ENCODE measurements at places on chromosomes 5 and 9.

DNA sequence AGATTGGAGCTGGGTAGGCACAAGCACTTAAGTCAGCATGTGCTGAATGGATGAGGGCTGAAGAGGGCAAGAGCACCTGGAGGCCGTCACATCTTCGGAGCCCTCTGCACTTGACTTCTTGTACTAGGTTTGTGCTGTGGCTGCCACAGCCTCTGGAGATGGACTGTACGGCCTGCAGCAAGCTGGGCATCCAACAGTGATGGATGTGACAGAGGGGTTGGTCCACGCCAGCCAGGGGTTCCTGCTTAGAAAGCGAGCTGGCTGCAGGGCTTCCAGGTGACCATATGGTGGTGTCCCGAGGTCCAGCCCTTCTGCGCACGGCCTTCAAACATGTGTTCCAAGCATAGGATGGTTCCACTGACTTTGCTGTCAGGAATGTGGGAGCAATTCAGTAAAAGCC is 65.1 kb upstream of the PHYKPL start:
- DNase-seq, result no peak

GRCh38 chr9:87441251-87441650 is 56.4 kb upstream of the DAPK1 start:
- DNase-seq, result no peak

- DNase-seq, result peak; percentile 91
Observed at GRCh38 chr5:75236322-75237316, at the start of gene ANKRD31. ANKRD31 (minus strand) TSS chr5:75236878; CDS start chr5:75236686, 192 bp downstream.

GRCh38 chr9:41229408-41230401 is 40.6 kb upstream of the ZNG1F start:
- peak; percentile 28 for DNase-seq

DNA sequence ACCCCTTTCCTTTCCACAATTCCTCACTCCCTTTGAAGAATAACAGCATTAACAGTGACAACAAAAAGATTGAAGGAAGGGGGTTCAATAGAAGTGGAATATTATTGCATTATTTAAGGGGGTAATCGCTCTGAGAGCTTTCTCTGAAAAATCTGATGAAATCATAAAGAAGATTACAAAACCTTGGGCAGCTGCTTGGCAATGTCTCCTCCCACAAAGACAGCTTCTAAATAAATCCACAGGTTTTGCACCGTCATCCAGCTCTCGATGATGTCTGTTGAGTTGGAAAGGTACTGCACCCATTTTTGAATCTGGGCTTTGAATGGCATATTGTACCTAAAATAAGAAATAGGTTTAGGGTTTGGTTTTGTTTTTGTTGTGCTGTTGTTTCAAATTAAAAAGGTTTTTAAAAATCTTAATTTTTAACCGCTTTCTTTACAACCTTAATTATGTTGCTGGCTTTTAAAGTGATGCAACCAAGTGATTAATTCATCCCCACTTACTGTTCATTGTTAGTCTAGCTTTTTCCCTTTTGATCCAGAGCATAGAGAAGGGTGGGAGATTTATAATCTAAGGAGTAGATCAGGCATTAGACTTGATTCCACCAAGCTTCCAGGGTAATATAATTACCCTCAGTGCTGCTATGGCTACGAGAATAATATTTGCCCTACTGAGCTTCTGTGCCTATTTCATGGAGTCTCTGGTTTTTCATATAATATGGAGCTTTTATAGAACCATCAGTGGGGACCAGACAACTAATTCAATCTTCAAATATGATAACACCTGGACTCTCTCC is 85.0 kb downstream of the DNAH5 start:
- no peak for DNase-seq

DNA sequence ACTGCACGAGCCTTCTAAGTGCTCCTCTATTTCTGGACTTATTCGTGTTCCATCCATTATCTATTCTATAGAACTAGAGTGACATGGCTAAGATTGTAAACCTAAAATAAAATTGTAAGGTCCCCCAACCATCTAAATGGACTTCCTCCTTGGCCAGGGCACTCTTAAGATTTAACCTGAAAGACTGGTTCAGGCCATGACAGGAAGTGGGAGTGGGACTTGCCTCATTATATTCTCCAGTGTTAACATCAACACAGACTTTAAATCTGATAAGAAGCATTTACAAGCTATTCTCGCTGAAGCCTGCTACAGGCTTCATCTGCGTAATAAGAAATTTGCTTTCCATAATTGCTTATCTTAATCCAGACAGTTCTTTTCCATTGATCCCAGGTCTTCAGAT is 117.0 kb downstream of the SSBP2 start:
- no peak for DNase-seq

GRCh38 chr5:169875091-169875728 is 105.1 kb downstream of the INSYN2B start:
- no peak for DNase-seq

GRCh38 chr9:136051837-136052471 is 43.1 kb downstream of the NACC2 start:
- DNase-seq, result no peak

GRCh38 chr9:90841213-90841612 is 39.6 kb downstream of the SYK start:
- no peak for DNase-seq

- DNase-seq, result no peak
Observed at GRCh38 chr5:85452322-85453025, 1067.8 kb upstream of the EDIL3 start.

GRCh38 chr9:89538871-89539270 is 41.0 kb upstream of the SEMA4D start:
- no peak for DNase-seq

GRCh38 chr5:18675041-18675440 is 1040.8 kb downstream of the TAF11L14 start:
- DNase-seq, result no peak

GRCh38 chr5:71652803-71653543 is 65.8 kb downstream of the MCCC2 start:
- DNase-seq, result no peak

- peak; percentile 67 for DNase-seq
Observed at GRCh38 chr5:147628058-147628895, 118.4 kb upstream of the DPYSL3 start.

DNA sequence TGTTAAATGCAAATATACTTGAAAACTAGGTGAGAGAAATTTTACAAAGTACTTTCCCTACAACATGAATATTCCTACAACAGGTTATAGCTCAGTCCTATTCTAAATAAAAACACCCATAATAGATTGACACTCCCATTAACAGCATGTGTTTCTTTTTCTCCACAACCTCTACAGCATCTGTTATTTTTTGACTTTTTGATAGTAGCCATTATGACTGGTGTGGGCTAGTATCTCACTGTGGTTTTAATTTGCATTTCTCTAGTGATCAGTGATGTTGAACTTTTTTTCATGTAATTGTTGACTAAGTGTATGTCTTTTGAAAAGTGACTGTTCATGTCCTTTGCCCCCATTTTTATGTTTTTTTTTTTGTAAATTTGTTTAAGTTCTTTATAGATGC is 1506.1 kb upstream of the CDH9 start:
- DNase-seq, result no peak

DNA sequence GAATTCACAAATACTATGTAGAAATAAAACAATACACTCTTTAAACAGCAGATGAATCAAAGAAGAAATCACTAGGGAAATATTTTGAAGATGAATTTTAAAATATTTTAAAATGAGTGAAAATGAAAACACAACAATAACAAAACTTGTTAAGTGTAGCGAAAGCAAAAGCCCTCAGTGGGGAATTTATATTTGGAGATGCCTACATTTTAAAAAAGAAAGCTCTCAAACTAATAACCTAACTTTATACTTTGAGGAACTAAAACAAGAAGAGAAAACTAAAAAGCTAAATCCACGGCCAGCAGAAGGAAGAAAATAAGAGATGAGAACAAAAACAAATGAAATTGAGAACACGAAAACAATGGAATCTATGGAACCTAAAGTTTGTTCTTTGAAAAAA is 22.7 kb downstream of the SPDL1 start:
- DNase-seq, result no peak

DNA sequence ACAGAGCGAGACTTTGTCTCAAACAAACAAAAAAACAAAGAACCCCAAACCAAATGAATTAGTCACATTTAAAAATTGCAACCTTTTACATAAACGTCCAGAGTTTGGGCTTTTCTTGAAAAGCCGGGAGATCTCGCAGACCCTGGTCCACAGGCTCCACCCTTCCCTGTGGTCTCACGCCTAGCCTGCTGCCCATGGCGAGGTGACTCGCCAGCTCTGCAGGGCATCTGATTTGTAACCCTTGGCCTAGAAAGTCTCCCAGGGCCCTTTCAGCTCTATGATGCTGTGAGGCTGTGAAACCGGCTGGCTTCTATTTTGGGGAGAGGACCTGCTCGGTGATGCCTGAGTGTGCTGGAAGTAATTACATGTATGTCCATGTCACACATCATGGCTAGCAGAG is 44.7 kb upstream of the PHYKPL start:
- DNase-seq, result no peak

DNA sequence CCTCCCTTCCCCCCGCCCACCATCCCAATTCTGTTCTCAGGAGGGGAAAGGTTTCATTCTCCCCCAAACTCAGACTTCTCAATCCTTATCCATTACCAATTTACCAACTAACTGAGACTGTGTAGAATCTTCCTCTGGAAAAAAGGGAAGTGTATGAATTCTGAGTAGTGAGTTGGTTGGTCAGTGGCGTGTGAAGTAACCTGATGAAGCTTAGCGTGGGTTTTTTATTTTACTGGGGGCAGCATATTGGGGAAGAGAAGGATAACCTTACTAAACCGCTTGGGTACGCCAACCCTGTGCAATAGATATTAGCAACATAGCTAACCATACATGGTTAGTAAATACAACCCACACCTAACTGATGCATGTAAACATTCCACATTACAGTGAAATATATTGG is 1.1 kb upstream of the DNAJC21 start:
- no peak for DNase-seq

- DNase-seq, result no peak
Observed at GRCh38 chr5:10747678-10748622, 13.1 kb downstream of the DAP start.
